T-helper 2 cell treated with Interferon-gamma antibody and Interleukin-4, amounts not matched to agents 5 μg/mL and 100 μg/mL, for 36 hours (primary cell): ENCODE measurements at places on chromosomes 11 and 22.

DNA sequence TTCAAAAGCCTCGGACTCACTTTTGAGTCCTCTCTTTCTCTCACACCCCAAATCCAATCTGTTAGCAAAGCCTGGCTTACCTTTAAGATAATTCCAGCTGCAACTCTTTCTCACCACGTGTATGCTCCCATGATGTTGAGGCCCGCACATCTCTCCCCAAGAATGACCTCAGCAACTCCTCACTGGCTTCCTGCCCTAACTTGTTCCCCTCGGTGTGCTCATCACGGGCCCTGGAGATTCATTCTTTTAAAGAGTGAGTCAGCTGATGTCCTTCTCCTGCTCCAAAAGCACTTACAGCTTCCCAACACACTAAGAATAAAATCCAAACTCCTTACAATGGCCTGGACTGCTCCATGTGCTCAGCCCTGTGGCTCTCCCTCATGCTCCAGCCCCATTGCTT is 1041.3 kb downstream of the OPCML start:
- DNase-seq: no peak

DNA sequence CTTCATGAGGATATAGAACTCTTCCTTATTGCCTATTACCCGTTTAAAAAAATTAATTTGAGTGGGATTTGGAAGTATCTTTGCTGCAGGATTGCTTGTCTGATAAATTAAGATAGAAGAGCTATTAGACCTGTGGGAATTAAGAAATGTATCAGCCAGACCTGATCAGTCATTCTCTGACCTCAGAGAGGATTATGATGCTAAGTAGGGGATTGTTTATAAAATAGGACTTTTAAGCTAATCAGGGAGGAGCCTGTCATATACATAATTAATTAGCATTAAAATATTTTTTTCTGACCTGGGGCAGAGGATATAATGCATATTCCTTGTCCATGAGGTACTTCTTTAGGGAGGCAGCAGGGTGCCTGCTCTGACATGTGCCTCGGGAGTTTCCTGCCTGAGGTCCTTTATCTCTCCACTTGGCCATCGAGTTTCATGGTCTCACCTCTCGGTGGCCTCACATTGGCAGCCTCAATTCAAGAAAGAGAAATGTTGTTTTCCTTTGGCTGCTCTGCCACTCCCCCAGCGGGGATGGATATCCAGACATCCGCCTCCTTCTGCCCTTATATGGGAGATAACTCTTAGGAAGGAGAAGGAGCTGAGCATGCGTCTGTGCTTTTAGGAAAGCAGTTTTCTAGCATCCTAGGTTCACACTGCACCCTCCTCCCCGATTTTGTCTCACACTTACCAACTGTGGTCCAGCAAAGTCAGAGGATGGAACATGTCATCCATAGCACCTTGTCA is 41.1 kb downstream of the DIXDC1 start:
- DNase-seq: no peak

DNA sequence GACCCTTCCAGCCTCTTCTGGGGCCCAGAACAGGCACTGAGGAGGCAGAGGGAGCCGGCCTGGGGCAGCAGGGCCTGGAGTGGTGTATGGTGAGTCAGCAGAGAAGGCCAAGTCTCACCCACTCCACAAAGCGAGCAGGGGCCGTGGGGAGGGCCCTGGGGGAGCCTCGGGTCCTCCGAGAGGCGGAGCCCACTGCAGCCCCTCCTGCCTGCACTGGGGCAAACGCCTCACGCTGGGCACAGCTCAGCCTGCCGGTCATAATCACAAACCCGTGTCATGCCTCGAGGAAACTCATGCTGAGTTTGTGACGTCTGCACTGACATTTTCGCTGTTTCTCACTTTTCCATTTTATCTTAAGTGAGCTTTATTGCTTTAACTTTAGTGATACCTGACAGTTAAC is 38.4 kb downstream of the TOLLIP start:
- DNase-seq: no peak

- DNase-seq: no peak
Measured at GRCh38 chr11:125202362-125202880, 37.9 kb downstream of the PKNOX2 start.

DNA sequence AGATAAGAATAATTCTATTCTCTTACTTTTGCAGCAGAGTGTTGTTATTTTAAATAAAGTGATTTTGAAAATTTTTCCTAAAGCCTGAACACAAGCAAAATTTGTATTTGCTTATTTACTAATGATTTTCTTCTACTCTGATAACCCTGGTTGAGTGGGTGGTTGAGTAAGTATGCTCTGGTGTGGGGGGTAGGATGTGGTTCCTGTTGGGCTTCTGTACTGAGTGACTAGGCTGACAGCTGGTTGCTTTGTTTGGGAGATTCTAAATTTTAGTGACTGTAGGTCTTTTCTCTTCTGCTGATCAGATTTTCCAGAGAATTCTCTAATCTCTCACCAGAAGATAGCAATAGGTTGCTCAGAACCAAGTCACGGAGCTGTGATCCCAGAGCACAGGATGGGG is 61.6 kb downstream of the METTL15 start:
- no peak for DNase-seq

- no peak for DNase-seq
Measured at GRCh38 chr22:43448048-43448447, 36.2 kb downstream of the MPPED1 start.

DNA sequence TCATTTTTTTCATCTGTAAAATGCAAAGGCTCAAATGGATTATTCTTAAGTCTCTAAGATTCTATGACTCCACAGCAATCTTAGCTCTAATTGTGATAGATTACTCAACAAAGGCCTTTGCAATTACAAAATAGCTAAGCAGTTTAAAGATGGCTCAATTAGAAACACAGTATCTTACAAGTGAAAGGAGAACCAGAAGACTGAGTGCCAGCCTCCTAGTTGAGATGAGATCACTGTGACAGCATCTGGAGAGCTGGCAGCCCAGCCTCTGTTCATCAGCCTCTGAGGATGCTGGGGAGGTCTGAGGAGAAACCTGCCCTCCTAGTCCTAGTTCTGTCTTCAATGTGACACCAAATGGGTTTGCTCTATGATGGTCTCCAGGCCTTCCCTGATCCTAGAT is 158.4 kb upstream of the NARS2 start:
- no peak for DNase-seq

- DNase-seq: no peak
Measured at GRCh38 chr11:111696556-111696955, 69.6 kb downstream of the PPP2R1B start.

- no peak for DNase-seq
Measured at GRCh38 chr11:12319461-12319951, 57.9 kb upstream of the PARVA start.

GRCh38 chr11:35661534-35661933 is 1.0 kb upstream of the TRIM44 start:
- no peak for DNase-seq

- no peak for DNase-seq
Measured at GRCh38 chr22:30289980-30290313, 642 bp upstream of the CASTOR1 start.

DNA sequence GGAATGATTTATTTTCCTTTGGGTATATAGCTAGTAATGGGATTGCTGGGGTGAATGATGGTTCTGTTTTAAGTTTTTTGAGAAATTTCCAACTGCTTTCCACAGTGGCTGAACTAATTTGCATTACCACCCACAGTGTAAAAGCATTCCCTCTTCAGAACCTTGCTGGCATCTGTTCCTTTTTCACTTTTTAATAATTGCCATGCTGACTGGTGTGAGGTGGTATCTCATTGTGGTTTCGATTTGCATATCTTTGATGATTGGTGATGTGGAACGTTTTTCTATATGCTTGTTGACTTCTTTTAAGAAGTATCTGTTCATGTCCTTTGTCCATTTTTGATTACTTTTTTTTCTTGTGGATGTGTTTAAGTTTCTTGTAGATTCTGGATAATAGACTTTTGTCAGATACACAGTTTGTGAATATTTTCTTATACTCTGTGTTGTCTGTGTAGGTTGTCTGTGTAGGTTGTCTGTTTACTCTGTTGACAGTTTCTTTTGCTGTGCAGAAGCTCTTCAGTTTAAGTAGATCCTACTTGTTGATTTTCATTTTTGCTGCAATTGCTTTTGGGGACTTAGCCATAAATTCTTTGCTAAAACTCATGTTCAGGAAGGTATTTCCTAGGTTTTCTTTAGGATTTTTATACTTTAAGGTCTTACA is 291.8 kb upstream of the DDI1 start:
- DNase-seq: no peak

- no peak for DNase-seq
Measured at GRCh38 chr11:68275721-68276507, 4.1 kb upstream of the C11orf24 start.

GRCh38 chr22:26835929-26836528 is 178.6 kb downstream of the MIAT start:
- peak; percentile 23 for DNase-seq

- DNase-seq: no peak
Measured at GRCh38 chr11:115585361-115586024, 81.3 kb upstream of the CADM1 start.

GRCh38 chr11:94245121-94245520 is 59.3 kb upstream of the IZUMO1R start:
- DNase-seq: no peak

- no peak for DNase-seq
Measured at GRCh38 chr11:40513281-40513680, 946.2 kb downstream of the LRRC4C start.

DNA sequence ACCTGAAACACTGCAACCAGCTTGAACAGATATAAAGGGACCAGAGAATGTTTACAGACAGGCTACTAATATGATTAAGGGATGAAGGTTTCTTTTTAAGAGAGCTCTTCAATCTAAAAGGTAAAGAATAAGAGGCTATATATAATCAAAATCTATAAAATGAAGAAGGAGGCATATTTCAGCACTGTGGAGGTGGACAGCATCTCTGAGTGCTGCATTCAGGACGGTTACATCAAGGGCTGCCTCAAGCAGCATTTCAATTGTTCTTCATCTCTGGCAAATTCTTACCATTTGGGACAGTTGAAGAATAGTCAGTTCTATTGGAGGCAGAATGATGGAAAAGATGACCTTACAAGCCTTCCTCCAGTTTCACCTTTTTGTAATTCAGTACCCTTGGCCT is 139.6 kb upstream of the LMO1 start:
- DNase-seq: no peak

- no peak for DNase-seq
Measured at GRCh38 chr11:114605370-114605769, 9.8 kb upstream of the NXPE4 start.

DNA sequence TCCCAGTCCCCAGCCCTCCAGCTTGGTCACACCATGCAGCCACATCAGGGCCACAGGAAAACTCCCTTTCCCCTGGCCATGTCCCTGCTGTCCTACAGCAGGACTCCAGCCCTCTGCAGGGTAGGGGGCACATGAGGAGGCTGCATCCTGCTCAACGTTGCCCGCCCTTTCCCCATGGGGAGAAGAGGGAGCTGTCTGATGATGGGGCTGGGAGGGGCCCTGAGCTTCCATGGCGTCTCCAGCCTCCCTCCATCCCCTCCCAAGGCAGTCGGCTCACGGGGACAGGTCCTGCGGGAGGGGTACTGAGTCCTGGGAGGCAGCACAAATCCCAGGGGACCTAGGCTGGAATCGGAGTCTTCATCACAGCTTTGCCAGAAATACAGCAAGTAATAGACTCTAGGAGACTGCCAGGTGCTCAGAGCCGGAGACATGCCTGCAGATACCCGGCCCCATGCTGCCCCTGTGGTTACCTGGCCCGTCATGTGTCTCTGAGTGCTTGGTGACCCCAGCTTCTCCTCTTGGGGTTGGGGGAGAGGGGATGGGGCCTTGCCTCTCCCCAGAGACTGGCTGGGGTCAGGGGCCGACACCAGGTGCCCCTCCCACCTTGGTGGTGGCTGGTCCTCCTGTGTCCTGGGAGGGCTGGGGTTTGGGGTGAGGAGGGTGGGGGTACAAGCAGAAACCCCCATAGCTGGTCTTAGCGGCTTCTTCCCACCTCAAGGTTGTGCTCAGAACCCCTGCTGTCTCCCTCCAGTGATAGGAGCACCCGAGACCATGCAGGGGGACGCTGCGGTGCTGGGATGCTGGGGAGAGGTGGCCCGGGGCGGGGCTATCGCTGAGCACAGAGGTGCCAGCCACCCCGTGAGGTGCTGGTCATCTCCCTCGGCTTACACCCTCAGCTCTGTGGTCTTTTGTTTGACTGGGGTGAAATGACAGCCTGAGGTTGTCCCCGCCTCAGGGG is 2.3 kb downstream of the MRGPRE start:
- DNase-seq: no peak
